OCI-LY7 (cell line): ENCODE measurements at places on chromosomes 5 and 9.

DNA sequence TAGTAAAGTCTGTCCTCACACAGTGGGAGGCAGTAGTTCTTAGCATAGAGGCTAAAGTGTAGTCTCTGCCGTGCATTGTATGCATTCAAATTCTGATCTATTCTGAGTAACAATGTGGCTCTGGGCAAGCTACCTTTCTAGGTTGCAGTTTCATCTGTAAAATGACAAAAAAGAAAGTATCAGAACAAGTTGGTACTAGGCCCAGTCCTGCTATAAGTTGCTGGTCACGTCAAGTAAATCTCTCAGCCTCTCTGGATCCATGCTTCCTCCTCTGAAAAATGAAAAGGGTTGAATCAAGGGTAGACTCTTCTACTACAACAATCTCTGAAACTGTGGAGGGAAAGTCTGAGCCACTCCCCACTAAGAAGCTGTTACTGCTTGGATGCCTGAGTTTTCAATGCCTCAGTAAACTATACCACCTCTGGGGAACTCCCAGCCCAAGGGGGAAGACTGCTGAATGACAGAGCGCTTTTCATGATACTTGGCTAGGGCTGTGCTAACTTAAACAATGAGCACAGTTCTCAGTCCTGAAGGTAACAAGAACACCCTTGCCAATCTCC lies 34.5 kb upstream of the SPARC start:
- no peak for DNase-seq

DNA sequence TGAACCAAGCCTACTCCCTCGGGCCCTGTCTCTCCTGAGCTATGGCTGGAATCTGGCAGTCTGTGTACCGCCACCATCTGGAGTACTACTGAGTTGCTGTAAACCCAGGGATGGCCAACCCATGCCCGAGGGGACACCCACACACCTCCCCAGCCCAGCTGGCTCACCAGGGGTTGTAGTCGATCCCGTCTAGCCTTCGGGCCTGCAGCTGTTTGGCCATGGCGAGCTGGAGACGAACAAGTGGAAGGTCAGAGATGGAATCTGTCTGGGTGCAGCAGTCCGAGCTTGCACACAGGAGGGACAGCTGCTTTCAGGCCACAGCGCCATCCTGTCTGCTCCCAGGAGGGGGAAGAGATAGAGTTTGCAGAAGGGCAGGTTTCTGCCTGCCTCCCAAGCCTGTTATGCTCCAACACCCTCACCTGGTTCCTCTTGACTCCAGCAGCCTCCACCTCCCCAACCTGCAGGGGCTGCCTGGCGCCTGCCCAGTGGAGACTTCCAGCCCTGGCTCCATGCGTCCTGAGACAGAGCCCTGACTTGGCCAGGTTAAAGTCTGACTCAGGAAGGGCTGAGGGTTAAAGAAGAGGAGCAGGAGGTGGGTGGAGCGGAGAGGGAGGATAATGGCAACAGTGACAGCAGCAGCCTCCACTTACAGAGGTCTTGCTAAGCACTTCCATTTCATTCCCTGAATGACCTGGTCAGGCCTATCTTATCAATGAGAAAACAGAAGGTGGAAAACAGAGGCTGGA lies 15.8 kb upstream of the SPOUT1 start:
- DNase-seq, result no peak

- no peak for DNase-seq
Observed at GRCh38 chr5:157827423-157827822, 31.5 kb downstream of the CLINT1 start.

DNA sequence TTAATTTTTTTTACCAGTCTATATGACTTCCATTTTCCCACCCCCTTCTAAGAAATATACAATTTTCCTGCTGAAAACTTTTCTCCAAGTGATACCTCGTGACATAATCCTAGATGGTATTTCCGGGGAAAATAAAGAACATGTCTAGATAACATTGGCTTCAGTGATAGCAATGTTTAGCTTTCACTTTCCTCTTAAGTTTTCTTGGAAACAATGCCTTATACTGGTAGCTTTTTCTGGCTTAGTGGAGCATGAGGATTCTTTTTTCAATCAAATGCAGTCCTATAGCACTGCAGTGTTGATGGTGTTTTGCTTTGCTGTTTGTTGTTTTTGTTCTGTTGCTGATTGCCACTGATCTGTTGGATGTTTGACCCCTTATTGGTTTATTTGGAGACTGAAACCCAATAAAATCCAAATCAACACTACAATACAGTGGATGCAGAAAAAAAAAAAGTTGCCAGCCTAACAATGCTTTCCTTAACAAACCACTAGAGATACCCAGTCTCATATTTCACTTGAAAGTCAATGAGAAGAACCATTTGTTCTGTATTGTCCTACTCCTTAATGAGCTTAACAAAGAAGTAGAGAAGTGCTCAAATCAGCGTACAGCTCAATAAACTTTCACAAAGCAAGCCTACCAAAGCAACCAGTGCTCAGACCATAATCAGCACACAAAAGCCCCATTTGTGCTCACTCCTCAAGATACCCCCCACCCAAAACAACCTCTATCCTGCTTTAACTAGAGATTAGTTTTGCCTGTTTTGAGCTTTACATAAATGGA lies 74.2 kb upstream of the GRAMD2B start:
- no peak for DNase-seq

GRCh38 chr9:13100914-13101572 lies 178.4 kb downstream of the MPDZ start:
- no peak for DNase-seq

DNA sequence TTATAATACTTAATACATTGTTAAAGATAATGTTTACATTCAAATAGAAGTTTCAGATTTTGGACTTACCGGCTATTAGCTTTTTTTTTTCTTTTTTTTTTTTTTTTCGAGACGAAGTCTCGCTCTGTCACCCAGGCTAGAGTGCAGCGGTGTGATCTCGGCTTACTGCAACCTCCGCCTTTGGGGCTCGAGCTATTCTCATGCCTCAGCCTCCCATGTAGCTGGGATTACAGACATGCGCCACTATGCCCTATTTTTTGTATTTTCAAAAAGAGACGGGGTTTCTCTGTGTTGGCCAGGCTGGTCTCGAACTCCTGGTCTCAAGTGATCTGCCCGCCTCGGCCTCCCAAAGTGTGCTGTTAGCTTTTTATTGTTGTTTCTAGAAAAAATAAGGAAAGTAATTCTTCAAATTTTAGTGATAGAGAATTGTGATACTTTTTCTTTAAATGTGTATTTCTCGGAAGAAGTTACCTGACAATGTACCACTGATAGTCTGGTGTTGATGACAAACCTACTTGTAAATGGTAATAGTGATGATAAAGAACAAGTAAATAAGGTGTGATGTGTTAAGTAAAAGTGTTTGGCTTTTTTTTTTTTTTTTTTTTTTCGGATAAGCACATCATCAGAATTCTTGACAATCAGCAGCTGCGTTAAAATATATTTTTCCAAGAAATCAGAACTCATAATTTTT lies 2.7 kb downstream of the CDC42SE2 start:
- peak; percentile 66 for DNase-seq

- DNase-seq, result no peak
Observed at GRCh38 chr5:11121885-11122284, 360.9 kb upstream of the DAP start.

DNA sequence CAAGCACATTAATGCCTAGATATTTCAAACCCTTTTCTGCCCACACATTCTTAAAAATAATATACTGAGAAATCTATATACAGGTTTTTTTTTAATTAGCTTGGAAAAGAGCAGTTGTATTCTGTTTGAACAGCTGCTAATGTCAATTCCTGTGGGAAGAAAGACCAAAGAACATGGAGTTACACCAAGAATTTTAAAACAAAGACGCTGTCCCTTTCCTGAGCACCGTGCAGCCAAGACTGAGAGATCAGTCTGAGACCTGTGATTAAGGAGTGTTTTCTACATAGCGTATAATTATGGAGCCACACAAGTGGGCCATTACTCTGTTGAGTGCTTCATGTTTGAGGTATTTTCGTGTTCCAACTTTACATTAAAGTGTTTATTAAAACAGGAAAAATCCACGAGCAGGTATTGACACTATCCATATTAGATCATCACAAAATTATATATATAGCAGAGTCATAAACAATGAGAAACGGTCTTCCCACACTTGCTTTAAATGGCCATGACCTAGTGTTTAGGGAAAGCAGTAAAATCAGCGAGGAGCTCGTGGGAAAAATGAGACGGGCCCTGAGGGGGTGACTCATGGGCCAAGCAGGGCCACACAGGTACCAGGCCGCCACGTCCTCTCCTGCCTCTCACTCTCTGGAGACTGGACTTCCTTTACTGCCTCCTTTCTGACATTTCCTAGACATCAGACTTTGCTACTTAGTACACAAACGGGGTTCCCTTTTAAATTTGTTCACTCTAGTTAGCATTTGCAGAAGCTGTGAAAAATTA lies 153.1 kb upstream of the OTULINL start:
- DNase-seq, result no peak

- DNase-seq, result no peak
Observed at GRCh38 chr5:107058803-107059202, 611.9 kb downstream of the EFNA5 start.

DNA sequence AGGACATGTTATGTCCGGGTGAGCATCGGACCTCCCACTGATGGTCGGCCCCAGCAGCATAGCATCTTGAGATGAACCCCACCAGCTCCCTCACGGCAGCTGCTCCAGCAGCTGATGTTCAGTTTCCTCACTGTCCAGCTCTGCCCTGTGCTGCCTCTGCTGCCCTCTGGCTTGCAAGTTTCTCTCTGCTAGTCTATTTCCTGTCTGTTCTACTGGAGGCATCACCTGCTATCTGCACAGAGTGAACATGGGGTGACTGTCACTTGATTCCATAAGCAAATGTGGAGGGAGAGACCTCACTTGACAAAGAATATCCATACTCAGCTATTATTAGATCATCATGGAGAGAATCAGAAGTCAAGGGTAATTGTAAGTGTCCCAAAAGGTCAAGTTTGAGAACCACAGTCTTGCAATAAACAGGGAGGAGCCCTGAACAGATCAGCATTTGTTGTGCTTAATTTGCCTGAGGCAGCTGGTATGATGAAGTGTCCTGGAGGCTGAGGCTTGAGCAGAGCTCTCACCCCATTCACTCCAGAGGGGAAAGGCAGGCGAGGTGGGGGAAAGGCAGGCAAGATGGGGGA lies 702.8 kb downstream of the SEMA5A start:
- DNase-seq, result no peak

GRCh38 chr9:75462866-75463265 lies 374.6 kb downstream of the OSTF1 start:
- DNase-seq, result no peak

DNA sequence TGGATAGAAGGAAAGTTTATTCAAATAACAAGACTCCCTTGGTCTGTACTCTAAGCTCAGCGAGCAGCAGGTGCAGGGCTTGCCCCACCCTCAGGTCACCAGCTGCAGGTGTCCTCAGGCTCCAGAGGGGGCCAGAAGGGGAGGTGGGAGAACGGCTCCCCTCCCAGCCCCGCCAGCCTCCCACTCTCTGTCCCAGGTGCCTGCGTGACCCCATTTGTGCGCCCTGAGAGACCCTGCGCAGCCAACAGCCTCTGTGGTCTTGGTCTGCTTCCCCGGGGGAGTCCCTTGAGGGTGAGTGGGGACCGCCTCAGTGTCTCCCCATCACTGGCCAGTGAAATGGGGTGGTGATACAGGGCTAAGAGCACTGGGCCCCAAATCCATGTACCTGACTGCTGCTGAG lies 62.3 kb upstream of the STXBP1 start:
- DNase-seq, result no peak
